Activated CD4-positive, alpha-beta T cell treated with anti-CD3 and anti-CD28 coated beads for 24 hours (primary cell): ENCODE measurements at places on chromosomes 1 and 21.
A peak's percentile ranks its signal among the peaks of the same experiment; 100 is the strongest.

DNA sequence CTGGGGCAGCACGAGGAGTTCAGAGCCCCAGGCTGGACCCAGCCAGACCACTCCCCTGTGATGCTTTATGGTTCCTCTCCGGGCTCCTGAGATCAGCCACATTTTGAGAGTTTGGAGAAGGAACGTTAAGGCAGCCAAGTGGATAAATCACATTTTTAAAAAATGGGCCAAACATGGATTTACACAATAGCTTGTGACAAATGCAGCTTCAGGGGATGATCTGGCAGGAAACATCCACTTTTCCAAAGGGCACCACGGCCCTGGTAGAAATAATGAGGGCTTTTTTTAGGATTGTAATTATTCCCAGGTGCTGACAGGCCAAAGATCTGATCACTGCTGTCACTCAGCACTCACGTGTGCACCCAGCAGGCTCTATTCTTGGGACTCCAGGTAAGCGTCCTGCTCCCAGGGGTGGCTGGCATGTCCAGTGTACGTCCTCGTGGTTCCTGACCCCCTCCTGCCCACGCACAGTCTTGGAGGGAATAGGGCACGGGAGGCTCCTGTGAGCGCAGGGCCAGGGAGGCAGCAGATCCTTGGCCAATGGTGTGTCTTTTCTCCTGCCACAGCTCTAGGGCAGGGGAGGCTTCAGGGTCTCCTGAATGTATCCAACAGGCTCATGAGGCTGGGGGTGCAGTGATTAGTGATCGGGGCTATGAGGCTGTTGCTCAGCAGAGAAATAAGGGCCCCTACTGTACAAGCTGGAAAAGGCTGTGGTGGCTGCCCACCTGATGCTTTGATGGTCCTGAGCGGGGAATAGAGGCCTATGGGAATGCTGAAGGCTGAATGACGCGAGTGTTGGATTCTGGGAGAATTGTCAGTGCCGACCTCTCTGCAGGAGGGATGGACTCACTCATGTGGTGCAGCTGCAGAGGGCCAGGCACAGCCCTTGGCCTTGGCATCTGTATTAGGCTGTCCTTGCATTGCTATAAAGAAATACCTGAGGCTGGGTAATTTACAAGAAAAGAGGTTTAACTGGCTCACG lies 415.7 kb downstream of the PTPRU start:
- DNase-seq, result no peak

DNA sequence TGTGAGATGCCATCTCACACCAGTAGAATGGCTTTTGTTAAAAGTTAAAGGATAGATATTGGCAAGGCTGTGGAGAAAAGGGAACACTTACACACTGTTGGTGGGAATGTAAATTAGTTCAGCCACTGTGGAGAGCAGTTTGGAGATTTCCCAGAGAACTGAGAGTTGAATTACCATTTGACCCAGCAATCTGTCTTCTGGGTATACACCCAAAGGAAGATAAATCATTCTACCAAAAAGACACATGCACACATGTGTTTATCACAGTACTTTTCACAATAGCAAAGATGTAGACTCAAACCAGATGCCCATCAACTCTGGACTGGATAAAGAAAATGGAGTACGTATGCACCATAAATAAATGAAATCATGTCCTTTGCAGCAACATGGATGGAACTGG lies 88.6 kb upstream of the LRRC8D start:
- DNase-seq, result no peak

DNA sequence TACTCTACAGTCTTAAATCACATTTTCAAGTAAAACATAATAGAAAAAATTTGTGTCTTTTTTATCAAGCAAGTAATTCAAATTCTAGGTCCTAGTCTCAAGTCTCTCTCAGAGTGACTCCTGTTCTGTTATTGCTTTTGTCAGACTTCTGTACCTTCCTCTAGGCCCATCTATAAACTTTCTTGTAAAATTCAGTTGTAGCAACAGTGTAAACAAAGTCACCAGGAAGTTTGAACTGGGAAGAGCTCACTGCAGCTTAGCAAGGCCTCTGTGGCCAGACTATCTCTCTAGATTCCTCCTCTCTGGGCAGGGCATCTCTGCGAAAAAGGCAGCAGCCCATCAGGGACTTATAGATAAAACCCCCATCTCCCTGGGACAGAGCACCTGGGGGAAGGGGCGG lies 13.5 kb upstream of the ZNF678 start:
- no peak for DNase-seq

DNA sequence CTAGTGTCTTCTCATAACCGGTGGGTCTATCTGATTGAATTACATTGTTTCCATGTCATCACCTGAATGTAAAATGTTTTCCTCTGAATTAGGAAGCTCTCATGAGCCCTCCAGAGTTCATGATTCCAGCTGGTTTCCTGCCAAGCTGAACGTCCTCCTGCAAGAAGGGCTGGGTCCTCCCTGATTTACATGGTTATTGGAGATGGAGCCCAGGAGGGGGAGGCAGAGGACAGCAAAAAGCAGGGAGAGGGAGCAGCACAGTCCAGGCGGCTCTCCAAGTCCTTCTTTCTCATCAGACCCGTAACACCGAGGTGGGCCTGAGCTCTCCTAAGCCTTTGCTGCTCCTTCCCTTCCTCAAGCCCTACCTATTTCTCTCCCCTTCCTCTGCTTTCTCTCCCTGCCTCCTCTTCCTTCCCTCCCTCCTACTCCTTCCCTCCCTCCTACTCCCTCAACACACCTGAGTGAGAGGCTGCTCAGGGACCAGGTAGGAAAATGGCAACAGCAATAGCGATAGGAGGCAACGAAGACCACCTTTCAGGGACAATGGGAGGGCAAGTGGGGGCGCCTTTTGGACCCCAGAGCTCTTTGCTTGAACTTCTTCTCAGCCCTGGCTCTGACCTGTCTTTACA lies 265.9 kb downstream of the PRDM2 start:
- no peak for DNase-seq

GRCh38 chr21:20511216-20511880 lies 486.9 kb upstream of the NCAM2 start:
- no peak for DNase-seq

DNA sequence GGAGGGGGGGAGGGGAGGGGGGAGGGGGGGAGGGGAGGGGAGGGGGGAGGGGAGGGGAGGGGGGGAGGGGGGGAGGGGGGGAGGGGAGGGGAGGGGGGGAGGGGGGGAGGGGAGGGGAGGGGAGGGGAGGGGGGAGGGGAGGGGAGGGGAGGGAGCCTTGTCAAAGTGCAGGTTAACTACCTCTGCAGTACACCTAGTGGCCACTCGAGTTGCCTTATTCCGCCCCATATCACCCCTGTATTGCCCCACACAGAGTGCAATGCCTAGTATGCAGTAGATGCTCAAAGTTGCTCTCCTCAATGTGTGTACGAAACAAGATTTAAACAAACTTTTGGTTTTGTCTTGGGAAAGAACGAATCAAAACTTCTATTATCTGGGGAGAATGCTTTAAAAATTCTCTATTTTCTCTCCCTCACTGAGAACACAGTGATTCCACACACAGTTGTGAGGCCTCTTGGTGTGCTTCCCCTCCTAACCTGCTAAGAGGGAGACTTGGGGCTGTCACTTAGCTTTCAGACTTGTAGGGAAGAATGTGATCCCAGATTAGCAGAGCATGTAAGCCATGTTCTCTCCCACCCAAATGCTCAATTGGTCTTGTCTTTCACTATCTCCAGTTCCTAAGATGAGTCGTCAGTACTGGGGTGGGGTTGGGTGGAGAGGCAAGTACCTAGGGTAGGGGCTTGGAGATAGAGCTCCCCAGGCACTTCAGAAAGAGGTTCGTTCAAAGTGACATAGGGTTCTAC lies 79.7 kb upstream of the MAP10 start:
- no peak for DNase-seq

DNA sequence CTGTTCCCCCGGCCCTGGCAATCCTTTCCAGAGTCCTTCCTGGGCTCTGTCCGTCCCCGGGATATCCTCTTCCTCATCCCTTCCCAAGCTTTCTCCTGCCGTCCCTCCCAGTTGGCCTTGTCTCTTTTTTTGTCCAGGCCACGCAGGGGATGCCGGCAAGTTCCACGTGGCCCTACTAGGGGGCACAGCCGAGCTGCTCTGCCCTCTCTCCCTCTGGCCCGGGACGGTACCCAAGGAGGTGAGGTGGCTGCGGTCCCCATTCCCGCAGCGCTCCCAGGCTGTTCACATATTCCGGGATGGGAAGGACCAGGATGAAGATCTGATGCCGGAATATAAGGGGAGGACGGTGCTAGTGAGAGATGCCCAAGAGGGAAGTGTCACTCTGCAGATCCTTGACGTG lies 13.4 kb upstream of the SVBP start:
- no peak for DNase-seq

- no peak for DNase-seq
Measured at GRCh38 chr1:53621144-53621543, 117.8 kb downstream of the GLIS1 start.

GRCh38 chr21:31326522-31327242 lies 17.4 kb downstream of the TIAM1 start:
- DNase-seq, result peak; percentile 34

GRCh38 chr1:52904927-52905698 lies 16.4 kb downstream of the ECHDC2 start:
- DNase-seq, result no peak

- no peak for DNase-seq
Measured at GRCh38 chr1:36467700-36468455, 3.7 kb upstream of the MRPS15 start.

- DNase-seq, result no peak
Measured at GRCh38 chr1:107741242-107741641, 223.7 kb downstream of the VAV3 start.

DNA sequence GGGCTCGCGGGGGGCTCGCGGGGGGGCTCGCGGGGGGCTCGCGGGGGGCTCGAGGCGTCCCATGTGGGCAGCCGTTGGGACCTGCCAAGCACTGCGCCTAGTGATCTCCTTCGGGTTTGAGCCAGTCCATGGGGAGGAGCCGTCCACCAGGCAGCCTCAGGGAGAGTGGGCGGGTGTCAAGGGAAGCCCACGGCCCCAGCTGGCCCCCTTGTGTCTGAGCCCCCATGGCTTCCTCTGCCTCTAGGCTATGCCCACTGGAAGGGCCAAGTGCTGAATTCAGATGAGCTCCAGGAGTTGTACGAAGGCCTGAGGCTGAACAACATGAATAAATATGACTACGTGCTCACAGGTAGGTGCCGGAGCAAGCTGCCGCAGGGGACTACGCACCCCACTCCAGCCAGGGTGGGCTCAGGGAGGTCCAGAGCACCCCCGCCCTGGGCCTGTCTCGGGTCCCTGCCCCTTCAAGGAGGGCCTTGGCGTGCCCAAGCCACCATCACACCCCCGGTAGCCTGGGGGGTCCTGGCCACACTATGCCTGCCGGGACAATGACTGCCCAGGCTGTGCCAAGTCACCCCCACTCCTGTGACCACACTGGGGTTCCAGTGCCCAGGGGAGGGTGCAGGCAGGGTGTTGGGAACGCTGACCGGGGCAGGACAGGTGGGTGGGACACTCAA lies 22.6 kb downstream of the PDXK start:
- no peak for DNase-seq

DNA sequence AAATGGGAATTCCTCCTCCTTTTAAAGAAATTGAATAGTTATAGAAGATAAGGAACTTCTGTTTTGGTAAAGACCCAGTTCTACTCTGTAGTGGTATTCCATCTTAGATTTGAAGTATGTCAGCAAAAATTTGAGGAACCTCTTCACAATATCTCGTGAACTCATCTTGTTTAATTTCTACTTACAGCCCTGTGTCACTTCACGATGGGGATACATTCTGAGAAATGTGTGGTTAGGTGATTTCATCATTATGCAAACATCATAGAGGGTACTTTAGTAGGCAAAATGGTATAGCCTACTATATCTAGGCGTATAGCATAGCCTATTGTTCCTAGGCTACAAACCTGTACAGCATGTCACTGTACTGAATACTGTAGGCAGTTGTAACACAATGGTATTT lies 36.0 kb downstream of the ALG6 start:
- no peak for DNase-seq

DNA sequence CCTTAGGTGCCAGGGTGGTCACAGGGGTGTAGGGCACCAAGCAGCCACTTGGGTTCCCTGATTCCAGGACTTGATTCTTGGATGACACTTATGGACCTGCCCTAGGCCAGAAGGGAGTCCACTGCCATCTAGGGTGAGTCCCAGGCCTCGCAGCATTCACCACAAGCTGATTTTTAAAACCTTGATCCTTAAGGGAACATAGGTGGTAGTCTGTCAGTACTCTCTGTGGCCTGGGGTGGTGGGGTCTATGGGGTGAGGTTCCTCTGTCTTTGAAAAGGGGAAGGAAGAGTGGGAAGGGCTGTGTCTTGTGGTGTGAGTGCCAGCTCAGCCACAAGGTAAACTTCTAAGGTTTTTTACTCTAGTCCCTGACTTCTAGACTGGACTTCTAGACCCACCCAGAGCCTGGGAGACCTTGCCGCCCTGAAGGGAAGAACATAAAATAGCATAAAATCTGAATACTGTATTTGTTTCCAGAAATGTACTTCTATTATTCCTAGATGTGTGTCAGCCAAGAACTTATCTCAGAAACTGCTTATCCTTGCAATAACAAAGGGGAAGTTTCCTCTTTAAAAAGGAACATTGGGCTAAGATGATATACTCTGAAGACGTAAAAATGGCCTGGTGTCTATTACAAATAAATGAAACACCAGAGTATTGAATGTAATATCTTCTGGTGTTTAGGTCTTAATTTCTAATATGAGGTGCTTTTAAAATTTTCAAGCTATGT lies 757.3 kb downstream of the LTN1 start:
- DNase-seq, result no peak

GRCh38 chr1:109484519-109484975 lies 842 bp downstream of the ATXN7L2 start:
- no peak for DNase-seq
